Activated gamma-delta T cell (primary cell): ENCODE measurements at places on chromosomes 6 and 20.

DNA sequence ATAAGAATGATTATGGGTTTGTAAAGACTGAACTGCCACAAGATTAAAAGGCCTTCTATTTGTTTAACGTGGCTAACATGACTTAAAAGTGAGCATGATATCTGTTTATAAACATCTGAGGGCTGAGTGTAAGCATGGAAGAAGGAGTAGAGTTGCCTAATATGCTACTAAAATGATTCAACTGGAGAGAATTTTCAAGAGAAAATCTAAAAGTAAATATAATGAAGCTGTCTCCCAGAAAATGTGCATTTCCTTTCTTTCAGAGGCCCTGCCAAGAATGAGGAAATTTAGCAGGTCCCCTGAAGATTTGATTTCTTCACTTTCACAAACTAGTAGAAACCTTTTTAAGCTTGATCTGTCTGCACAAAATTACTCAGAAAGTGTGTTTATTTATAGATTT is 4.2 kb upstream of the EYA4 start:
- DNase-seq: no peak

GRCh38 chr20:62624719-62625453 is 17.4 kb upstream of the SLCO4A1 start:
- DNase-seq: no peak

DNA sequence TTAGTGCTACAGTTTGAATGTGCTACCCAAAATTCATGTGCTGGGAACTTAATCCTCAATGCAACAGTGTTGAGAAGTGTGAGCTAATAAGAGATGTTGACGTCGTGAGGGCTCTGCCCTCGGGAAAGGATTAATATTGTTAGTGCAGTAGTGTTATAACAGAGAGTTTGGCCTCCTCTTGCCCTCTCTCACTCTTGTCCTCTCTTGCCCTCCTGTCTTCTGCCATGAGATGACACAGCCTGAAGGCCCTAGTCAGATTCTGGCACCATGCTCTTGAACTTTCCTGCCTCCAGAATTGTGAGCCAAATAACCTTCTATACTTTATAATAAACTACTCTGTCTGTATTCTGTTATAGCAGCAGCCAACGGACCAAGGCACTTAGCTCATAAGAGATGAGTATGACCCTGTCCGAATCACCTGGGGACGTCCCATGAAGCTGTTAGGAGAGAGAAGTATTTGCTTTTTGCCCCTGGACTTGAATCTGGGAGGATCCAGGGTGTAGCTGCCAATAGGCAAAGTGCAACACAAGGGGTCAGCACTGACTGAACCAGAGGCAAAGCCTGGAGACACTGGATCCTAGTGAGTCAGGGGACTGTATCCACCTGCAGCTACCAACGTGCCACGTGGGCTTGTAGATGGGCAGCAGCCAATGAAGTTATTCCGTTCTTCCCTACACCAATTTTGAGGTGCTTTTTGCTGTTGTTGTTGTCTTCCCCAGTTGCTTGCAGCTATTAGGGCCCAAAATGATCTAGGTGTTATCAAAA is 233.7 kb downstream of the THBS2 start:
- no peak for DNase-seq

DNA sequence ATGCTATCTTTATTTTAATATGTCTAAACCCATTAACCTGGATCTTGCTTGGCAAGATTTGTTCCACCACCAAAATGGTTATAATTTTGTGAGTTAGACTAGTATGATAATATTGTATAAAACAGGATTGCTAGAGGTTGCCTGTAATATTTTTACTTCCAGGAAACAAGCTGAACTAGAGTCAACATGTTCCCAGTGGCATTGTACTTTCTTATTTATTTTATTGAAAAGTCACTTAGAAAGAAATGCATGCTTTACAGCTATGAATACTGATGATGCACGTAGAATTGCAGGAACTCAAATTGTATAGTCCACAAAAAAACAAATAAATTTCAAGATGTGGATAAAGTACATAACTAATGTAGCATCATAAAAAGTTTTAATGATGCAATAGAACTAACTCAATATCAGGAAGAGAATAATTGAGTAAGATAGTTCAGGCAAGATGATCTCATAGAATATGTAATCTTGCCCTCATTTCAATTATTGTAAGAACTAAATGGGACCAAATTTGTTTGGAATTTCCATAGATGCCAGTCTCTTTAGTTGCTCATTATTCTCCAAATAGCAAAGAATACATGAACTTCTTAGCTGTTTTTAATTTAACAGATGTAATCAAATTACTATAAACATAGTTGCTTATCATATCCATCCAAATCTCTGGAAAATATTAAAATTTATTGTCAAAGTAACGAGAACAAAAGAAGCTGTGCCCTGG is 451.8 kb downstream of the COL12A1 start:
- DNase-seq: no peak

DNA sequence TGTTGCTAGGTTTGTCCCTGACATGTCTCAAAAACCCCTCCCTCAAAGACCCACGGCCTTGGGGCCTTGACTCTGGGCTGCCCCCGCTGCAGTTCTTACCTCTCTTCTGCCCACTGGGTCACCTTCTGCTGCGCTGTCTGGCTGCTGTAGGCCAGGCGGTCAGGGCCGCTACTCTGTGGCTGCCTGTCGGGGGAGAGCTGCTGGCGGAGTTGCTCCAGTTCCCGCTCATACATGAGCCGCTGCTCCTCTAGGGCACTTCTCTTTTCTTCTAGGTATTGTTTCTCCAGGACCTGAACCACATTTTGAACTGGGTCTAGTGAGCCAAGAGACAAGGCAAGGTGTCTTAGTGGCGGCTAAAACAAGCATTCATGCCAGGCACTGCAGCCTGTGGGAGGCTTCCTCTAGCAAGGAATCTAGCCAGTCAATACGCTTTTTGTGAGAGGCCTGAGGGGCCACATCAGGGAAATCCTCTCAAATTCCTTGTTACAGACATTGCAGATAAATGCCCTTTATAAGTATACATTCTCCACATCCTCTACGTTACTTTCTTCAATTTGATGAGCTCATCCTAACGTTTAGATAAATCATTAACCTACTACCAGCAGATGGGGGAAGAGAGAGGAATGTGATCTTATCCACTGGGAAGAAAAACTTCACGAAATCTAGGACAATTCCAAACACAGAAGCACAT is 110.3 kb upstream of the NUP153 start:
- DNase-seq: no peak

DNA sequence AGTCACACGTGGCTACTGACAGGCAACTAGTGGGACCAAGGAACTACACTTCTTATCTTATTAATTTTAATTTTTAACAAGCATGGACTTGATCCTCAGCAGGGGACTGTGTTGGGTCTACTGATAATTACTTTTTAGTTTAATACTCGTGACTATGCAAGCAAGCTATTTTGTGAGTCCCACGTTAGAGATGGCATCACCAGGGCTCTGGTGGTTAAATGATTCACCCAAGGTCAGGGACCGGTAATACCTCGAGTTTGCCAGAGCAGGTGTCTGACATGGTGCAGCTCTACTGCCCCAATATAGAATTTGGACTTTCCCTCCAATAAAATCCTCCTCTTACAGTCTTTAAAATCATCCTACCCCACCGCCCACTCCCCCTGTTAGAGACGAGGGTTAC is 98.6 kb upstream of the RIN2 start:
- DNase-seq: no peak

DNA sequence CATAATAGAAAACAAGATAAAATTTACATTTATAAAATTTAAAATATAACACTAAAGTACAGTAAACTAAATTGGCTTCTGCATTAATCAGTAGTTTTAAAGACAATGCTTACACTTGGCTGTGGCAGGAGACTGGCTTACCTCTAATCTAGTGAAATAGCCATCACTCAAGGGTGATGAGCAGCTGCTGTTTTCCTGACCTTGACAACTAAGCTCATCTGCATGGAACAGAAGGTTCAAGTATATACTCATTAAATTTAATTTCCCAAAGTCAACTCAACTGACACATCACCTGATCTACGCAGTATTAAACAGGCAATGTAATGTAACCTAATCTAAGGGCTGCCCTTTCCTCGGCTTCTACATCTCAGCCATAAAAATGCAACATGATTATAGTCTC is 14.5 kb downstream of the TMX4 start:
- DNase-seq: no peak

- DNase-seq: no peak
Observed at GRCh38 chr6:53643481-53643965, 22.0 kb downstream of the KLHL31 start.

DNA sequence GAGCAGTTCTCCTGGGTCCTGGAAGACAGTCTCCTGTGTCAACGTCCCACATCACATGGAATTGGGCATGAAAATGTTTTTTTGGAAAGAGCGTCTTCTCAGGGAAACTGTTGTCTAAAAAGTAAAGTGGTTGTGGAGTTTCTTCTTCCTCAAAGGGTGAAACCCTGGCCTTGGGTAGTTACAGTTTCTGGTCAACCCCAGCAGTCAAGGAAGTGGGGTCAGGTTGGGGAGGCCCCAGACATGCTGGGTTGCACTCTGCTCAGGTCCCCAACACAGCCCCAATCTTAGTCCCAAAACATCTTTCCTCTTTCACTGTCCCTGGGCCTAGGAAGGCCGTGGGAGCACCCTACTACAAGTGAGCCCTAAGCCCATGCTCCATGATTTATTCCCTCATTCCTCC is 996 bp upstream of the NFKBIE start:
- DNase-seq: no peak

DNA sequence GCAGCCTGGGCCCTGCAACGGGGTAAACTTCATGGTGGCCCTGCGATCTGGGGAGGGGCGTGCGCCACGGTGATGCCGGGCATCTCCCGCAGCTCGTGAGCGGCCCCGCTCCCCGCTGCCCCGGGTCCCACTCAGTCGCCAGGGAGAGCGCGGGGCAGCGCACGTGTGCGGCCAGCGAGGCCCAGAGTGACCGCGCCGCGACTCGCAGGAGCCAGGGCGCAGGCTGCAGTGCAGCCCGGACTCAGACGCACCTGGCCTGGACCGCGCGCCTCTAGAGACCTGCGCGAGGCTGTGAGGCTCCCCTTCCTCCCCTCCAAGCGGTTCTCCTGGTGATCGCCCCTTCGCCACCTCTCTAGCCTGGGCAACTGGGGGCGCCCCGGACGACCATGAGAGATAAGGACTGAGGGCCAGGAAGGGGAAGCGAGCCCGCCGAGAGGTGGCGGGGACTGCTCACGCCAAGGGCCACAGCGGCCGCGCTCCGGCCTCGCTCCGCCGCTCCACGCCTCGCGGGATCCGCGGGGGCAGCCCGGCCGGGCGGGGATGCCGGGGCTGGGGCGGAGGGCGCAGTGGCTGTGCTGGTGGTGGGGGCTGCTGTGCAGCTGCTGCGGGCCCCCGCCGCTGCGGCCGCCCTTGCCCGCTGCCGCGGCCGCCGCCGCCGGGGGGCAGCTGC is 652 bp downstream of the BMP6 start:
- no peak for DNase-seq

GRCh38 chr20:50551288-50551687 is 41.1 kb downstream of the PTPN1 start:
- no peak for DNase-seq

DNA sequence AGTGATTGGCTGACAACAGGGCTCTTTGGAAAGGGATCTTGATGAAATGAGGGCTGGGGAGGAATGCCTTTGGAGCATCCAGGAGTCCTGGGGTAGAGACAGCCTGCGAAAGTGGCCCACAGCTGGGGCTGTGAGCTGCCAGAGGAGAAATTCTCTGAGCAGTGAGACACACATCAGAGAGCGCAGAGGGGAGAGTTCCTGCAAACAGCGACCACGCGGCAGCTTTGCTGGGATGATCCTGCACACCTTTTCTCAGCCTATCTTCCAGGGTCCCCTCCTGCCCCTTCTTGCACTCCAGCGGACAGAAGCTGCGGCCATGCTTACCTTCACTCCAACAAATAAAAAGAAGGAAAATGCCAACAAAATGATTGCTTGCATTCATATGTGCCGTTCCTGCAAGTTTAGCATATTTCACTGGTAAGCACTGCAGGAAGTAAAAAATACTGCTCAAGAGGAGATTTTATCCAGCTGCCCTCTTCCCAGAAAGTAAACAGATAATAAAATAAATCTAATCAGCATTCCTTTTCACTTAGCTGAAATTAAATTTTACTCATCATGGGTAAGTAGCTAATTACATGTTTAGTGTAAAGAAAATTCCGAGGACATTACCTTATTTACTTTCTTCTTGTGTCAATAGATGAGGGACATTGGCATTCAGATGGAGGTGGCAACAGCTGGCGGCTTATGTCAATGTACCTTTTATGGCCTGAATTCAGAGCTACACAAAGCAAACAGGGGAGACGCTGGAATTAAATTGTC is 339.9 kb upstream of the ARID1B start:
- DNase-seq: no peak

- no peak for DNase-seq
Observed at GRCh38 chr6:81362246-81362645, 390.2 kb downstream of the TENT5A start.

- DNase-seq: no peak
Observed at GRCh38 chr6:88914180-88914579, 49.2 kb downstream of the RNGTT start.

DNA sequence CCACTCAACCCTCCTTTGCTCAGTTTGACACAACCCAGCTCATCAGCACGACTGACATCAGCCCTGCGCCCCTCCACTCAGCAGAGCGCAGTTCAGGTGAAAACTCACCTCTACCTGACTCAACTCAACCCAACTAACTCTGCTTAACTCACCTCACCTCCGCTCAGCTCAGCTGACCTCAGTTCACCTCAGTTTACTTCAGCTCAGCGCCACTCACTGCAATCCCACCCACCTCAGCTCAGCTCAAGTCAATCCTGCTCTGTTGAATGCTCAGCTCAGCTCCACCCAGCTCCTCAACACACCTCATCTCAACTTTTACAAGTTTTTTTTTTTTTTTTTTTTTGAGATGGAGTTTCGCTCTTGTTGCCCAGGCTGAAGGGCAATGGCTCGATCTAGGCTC is 39.6 kb downstream of the CEBPB start:
- no peak for DNase-seq

DNA sequence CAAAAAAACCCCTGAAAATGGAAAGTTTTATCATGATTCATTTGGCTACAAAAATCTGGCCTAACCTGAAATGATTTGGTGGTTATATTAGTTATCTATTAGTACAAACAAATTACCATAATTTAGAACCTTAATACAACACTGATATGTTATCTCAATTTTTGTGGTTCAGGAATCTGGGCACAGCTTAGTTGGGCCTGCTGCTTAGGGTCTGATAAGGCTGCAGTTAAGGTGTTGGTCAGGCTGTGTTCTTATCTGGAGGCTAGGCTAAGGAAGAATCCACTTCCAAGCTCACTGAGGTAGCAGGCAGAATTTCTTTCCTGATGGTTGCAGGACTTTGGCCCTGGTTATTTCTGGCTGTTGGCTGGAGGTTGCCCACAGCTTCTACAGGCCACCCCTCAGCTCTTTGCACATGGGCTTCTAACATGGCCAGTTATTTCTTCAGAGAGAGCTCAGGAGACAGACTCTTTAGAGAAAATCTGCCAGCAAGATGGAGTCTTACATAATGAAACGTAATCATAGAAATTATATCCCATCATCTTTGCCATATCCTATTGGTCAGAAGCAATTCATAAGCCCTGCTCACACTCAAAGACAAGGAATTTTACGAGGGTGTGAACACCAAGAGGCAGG is 11.4 kb downstream of the TRIM38 start:
- no peak for DNase-seq

DNA sequence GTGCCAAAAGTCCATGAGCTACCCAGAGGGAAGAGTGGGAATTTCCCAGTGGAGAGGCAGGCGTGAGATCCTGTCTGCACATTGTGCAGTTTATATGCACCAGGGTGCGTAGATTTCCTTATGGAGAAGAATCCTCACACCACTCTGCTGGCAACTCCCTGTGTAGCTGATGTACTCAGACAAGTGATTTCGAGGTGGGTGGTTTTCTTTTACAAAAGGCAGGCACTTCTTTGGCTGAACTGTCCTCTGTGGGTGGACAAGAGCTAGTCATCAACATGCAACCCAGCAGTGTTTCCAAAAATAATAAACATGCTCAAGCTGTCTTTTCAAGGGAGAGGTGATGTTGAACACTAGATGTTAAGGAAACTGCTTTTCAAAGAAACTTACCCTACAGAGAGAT is 121.7 kb upstream of the NXT1 start:
- no peak for DNase-seq
